ENCODE measurements at places on chromosomes 16 and 17.

DNA sequence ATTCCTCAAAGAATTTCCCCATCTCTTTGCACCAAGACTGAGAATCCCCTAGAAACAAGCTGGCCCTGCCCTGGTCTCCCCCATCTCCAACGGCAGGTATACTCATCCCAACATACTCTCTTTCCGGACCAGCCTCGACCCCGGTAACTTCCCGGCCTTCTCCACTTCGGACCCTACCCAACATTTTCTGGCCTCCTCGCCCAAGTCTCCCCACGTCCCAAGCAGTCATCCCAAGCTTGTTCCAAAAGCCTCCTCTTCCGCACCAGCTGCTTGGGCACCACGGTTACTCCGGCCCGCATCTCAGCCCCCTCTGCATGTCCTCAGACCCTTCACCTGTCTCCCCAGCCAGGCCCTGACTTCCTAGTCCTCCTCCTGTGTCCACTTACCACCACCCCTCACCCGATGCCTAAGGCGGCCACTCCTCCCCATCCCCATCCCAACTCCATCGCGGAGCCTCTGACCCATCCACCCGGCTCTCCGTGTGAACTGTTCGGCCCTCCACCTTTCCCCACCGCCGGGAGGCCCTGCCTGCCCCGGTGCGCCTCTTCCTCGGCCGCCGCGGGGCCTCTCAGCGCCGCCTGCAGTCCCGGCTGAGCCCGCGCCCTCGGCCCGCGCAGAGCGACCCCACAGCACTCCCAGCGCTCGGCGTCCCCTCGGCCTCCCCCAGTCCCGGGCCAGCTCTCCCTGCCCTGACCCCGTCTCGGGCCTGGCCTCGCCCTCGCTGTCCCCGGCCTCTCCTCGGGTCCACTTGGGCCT, 994 bp downstream of the PITPNA start:
- no peak for DNase-seq

DNA sequence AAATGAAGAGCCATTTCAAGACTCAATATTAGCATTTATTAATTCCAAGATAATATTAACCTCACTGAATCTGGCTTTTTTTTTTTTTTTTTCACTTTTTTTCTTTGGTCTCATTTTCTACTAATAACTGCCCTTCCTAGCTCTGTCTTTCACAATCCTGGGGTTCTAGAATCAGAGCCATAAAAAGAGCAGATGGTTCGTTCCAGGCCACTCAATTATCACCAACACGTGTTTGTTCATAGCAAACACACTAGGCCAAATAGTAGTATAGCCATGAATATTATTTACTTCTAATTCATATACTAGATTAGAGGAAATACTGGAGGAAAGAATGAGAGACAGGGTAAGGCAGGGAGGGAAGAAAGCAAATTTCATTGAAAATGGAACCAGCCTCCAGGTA, 39.8 kb downstream of the TEX2 start:
- no peak for DNase-seq

DNA sequence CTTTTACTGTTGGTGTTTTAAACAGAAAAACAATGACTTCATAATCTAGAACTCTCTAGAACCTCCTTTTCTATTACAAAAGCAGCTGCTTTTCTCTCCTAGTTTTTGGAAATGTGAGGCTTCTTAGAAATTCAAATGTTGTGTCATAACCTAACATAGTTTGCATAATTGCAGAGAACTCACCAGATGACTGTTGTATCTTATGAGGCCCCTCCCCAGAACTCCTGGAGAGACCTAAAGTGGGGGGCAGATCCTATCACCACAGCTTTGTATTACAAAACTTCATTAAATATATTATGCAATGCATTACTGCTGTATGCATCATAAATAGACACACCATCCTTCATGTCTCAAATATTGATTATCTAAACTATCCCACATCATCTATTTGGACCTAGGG, 538.7 kb upstream of the HSBP1 start:
- DNase-seq = peak; percentile 42

GRCh38 chr16:68400083-68400923, 48.0 kb downstream of the SMPD3 start:
- no peak for DNase-seq

DNA sequence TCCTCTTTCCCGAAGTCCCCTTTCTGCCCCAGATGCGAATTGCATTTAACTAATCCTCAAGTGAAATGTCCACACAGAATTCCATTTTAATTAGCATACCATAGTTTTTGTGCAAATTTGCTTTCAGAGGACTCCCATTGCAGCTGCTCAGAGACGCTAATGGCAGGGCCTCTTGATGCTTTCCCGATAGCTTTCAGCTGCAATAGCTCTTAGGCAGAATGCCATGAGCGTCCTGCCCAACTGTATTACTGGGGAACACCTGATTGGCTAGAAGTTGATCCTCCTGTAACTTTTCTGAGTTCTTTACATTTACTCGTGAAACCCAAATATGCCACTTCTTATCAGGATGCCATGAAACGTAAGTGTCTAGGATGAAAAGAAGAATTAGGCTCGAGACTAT, 203.0 kb downstream of the UTP18 start:
- DNase-seq = no peak

DNA sequence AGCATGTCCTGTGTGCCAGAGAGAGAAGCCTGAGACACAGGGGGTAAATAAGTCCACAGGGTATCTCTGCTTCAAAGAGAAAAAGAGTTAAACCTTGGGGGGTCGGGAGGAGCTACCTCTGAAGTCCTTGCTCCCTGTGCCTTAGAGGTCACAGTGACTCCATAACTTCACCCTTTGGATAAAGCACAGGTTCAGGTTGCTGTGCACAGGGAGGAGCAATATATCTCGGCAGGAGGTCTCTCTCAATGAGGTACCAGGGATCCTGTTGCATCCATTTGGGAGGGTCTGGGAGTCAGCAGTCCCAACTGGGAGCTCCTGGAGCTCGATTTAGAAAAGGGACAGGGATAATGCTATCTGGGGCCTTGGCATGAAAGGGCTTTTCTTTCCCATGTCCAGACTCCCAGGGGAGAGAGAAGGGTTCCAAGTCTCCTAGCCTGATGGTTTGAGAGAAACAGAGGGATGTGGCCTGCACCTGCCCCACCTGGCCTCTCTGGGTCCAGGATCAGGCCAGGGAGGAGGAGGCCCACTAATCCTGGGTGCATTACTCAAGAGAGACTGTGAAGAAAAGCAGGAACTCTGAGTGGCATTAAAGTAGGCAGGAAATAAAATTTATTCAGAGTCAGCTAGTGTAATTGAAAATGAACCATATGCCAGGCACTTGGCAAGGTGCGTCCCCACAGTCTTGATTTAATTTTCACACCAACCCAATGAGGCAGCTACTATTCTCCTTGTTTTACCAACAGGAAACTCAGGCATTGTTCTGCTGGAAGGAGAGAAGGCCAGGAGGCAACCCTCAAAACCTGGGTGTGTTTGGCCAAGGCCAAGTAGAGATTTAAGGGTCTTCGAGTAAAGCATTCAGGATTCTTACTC, 40.7 kb downstream of the CUEDC1 start:
- no peak for DNase-seq

DNA sequence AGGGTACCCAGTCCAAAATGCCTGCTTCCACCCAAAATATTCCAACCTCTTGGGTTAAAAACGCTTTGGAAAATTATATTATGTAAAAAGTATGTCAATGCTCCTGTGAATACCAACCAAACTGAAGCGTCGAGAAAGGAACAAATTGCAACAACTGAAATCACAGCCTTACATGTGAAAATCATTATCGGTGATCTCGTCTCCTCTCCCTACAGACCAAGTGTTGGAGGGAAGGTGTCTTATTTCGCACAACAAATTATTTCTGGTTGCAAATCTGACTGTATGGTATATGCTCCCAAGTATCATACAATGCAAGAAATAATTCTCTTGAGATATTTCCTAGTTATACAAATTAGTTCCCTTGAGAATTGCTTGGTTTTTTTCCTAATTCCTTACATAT, 89.3 kb upstream of the CDYL2 start:
- no peak for DNase-seq

GRCh38 chr17:57869617-57870282, 19.9 kb upstream of the MRPS23 start:
- peak; percentile 93 for DNase-seq

DNA sequence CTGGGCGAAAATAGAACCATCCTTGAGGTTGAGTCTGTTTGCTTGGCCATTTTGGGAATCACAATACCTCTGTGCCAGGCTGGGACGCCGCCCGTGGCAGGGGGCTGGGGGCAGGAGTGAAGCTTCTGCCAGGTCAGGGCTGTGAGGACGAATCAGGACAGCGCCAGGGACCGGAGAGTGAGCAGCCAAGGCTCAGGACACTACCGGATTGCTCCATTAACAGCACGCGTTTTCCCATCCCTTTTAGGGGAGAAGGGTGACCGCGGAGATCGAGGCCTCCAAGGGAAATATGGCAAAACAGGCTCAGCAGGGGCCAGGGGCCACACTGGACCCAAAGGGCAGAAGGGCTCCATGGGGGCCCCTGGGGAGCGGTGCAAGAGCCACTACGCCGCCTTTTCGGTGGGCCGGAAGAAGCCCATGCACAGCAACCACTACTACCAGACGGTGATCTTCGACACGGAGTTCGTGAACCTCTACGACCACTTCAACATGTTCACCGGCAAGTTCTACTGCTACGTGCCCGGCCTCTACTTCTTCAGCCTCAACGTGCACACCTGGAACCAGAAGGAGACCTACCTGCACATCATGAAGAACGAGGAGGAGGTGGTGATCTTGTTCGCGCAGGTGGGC, 23.4 kb downstream of the C1QTNF1 start:
- no peak for DNase-seq

GRCh38 chr17:62712171-62712581, 84.7 kb downstream of the MRC2 start:
- no peak for DNase-seq

GRCh38 chr16:86082418-86083030, 183.6 kb downstream of the IRF8 start:
- no peak for DNase-seq

DNA sequence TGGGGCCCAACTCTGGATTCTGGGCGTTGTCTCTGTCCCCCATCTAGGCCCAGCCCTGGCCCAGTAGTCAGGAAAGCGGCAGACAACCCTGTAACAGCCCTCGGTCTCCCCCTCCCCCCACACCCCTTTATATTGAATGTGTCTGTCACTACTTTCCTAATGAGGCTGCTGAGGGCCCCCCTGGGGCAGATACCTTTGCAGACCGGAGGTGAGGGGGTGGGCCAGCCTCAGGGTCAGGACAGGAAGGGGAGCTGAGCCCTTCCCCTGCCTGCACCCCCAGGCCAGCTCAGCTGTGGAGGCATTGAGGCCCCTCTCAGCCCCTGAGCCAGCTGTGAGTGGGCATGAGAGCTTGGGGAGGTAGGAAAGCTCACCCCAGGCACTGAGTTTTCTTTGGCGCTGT, 17.1 kb downstream of the RAI1 start:
- no peak for DNase-seq

Data from fibroblast of skin of right quadriceps (primary cell).